ENCODE measurements at places on chromosomes 5 and 9.

GRCh38 chr9:17519761-17520160, 59.1 kb upstream of the SH3GL2 start:
- DNase-seq: no peak

DNA sequence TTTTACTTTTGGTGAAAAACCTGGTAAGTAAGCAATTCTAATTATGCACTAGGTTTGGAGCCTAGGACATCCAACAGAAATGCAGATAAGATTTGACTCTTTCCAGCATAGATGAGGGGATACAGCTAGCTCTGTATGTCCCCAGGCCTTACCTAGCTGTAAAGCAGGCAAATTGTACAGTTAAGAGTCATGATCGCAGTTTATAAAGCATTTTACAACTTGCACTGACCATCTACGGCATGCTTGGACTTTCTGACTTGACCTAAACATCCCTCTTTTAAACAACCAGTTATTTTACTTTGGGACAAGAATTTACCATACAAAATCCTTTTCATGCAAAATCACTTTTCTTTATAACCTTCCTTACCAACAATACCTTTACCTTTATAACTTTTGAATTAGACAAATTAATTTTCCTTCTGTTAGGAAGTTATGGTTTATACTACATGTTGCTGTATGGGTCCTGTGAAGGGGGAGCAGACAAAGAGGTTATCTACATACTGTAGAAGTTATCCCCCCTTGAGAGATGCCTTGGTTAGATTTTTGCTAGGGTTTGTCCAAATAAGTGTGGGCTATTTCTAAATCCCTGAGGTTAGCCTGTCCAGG, 36.8 kb downstream of the FGD3 start:
- no peak for DNase-seq

DNA sequence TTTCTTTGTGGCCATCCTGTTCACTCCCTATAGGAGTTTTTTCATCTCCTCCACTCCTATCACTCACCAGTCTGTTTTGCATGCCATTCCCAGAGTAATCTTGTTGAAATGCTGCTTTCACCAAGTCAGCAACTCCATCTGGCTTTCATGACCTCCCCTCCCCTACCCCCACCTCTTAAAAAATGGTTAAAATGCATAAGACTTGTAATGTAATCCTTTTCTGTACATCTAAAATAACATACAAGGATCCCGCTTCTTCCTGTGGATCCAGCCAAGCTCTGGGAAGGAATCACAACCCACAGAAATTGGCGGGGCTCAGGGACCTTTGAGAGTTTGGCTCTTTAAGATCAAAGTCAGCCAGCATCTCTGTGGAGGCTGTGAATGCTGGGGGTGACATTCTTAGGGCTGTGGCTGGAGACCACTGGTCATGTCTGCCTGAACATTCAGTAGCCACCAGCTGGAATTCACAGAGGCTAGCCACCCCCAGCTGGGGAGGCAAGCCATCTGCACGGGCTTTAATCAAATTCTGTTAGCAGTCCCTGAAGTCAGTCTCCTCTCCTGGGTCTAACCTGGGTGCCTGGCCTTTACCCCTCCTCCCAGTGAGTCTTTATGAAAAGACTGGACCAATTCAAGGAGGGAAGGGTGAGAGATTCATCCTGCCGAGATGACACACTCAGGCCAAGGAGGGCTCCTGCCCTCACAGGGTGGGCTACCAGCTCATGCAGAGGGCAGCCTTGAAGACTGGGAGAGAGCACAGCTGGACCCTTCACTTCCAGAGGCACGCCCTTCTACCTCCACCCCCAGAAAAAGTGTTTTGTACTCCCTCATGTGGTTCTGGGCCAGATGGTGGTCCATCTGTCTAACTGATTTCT, 132.9 kb downstream of the LIFR start:
- DNase-seq: no peak

- no peak for DNase-seq
Measured at GRCh38 chr5:69276422-69277174, 41.9 kb downstream of the CDK7 start.

GRCh38 chr5:74017786-74018211, 391.8 kb downstream of the ARHGEF28 start:
- no peak for DNase-seq
